ENCODE measurements at places on chromosomes 2 and 18.

DNA sequence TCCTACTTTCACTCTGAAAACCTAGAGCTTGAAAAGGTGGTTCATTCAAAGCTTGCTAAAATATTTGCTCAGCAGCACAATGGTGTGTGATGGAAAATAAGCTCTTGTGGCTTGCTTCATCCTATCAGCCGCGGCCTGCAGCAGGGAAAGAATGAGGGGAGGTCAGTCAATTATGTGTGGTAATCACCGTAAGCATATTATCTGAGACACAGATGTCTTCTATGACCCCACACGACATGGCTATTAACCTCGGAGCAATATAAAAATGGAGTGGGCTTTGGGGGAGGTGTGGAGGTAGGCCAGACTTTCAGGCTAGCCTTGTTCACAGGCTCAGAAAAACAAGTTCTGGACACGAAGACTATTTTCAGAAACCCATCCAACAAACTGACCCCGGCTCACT lies 98.4 kb upstream of the SIX3 start:
- DNase-seq, result no peak

DNA sequence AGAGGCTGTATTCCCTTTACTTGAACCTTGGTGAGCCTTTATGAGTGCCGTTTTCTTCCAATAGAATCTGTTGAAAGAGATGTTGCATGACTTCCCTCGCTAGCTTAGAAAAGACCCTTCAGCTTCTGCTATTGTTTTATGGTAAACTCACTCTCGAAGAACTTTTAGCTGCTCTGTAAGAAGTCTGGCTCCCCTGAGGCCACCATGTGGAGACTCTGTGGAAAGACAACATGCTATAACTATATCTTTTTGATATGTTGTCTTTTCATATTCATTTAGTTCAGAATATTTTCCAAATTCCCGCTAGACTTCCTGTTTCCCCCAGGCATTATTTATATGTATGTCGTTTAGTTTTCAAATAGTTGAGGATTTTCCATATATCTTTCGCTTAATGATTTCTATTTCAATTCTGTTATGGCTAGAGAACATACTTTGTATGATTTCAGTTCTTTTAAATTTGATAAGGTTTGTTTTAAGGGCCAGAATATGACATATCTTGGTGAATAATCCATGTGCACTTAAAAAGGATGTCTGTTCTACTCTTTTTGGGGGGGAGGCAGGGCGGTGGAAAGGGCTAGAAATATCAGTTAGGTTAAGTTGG lies 64.1 kb downstream of the PTPN4 start:
- DNase-seq, result peak; percentile 56

GRCh38 chr2:144015036-144015435 lies 504.9 kb downstream of the ZEB2 start:
- no peak for DNase-seq

- DNase-seq, result no peak
These were observed 172.3 kb downstream of the PRKCE start for GRCh38 chr2:45823723-45824206.

- no peak for DNase-seq
These were observed 168.7 kb upstream of the NCK2 start for GRCh38 chr2:105576050-105576439.

DNA sequence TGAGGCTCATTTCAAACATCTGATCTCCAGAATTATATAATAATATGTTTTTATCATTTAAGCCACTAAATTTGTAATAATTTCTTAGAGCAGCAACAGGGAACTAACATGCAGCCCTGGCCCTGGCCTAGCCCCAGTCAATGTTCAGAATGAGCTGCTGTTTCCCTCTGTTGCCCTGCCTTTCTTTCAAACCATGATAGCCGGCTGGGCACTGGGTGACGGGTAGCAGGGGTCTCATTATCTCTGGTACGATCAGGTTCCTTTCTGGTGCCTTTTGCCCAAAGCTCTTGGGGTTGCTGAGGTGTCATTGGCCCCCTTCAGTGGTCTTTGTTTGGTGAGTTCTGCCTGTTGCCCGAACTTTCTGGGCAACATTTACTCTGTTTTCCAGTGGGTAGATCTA lies 63.1 kb downstream of the THNSL2 start:
- DNase-seq, result no peak

DNA sequence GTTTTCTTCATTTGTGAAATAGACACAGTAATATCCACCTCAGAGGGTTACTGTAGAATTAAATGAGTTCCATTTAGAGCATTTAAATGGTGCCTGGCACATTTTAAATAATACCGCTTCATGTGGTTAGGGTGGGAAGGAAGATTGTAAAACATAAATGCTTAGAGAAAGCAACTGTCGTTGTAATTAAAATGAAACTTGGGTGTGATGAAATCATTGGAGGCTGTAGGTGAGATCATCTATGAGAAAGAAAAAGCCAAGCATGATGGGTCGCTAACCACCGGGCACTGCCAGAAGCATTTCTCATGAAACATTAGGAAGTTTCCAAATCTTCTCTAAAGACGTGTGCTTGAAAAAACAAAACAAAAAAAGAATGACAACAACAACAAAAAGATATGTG lies 8.2 kb upstream of the SLC39A10 start:
- DNase-seq, result peak; percentile 48

DNA sequence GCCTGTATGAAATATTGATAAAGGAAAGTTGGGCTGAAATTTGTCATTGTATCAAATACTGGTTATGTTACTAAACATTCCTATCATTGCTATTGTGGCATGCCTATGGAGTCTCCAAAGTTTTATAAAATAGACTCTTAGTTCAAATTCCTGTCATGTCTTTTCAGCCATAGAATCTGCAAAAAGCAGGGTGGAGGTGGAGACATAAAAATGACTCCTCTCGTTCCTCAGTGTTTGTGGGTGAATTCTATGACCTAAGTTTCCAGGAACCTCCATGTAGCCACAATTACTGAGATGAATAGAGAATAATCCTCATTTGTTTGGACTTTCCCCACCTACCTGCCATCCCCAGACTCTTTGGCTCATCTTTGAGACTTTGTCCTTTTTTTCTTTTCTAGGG lies 326.3 kb upstream of the ETAA1 start:
- no peak for DNase-seq

GRCh38 chr2:116545286-116546068 lies 1269.0 kb upstream of the DDX18 start:
- no peak for DNase-seq

GRCh38 chr2:216643986-216644659 lies 10.9 kb downstream of the IGFBP2 start:
- no peak for DNase-seq

- no peak for DNase-seq
These were observed 4.1 kb upstream of the CYS1 start for GRCh38 chr2:10084223-10084865.

DNA sequence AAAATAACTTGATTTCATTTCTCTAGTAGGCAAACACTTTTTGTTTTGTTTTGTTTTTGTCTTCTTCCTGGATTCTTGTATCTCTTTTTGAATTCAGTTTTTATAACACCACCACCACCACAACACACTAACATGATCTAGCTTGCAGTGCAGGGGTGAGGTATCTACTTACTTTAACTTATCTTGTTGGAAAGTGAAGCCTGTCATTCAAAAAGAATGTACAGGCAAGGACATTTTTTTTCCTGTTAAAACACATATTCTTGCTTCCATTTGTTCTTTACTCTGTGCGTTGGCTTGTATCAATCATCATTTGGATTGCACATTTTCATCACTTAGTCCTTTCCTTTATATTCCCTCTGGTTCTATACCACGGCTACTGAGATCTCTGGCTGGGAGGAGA lies 824.2 kb downstream of the PLCL1 start:
- DNase-seq, result no peak

- no peak for DNase-seq
These were observed 101.1 kb downstream of the SH3YL1 start for GRCh38 chr2:162473-163382.

GRCh38 chr2:239261796-239262483 lies 138.9 kb downstream of the HDAC4 start:
- DNase-seq, result no peak

GRCh38 chr2:9844036-9844483 lies 786 bp downstream of the TAF1B start:
- DNase-seq, result peak; percentile 22

GRCh38 chr2:41735476-41735875 lies 312.3 kb upstream of the PKDCC start:
- DNase-seq, result no peak

GRCh38 chr2:122300758-122301157 lies 545.3 kb downstream of the TSN start:
- no peak for DNase-seq

DNA sequence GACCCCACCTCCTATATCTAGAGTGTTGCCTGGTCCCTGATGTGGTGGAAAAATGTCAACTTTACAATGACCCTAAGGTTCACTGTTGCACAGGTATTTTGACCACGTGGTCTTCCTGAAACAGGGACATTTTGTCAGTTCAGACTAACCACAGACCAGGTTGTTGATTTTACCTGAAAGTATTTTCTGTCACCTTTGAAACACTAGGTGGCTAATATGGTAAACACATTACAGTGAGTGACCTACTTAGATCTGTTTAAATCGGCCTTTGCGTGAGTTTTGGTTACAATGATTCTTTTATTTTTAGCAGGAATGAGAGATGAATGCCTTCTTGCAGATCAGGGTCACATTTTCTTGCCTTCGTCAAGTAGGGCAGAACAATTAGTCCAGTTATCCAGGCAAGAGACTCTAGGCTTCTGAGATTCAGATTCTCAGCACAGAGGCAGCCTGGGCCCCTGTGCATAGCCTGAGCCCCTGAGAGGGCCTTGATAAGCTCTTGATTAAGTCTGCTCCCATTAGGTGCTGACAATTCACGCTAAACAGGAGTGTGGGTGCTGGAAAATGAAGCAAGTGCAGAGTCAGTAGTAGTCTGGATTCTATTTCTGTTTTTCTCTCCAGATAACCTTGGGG lies 226.2 kb downstream of the KCNS3 start:
- no peak for DNase-seq

GRCh38 chr2:72998724-72999123 lies 72.8 kb downstream of the SFXN5 start:
- DNase-seq, result no peak

DNA sequence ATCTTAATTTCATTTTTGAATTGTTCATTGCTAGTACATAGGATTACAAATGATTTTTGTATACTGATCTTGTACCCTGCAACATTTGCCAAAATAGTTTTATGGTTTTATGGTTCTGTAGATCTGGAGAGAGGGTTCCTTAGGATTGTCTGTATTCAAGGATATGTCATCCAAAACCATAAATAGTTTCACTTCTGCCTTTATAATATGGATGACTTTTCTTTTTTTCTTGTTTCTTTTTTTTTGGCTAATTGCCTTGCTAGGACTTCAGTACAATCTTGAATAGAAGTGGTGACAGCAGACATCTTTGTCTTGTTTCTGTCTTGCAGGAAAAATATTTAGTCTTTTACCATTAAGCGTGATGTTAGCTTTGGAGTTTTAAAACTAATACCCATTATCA lies 383.9 kb upstream of the HS6ST1 start:
- no peak for DNase-seq

DNA sequence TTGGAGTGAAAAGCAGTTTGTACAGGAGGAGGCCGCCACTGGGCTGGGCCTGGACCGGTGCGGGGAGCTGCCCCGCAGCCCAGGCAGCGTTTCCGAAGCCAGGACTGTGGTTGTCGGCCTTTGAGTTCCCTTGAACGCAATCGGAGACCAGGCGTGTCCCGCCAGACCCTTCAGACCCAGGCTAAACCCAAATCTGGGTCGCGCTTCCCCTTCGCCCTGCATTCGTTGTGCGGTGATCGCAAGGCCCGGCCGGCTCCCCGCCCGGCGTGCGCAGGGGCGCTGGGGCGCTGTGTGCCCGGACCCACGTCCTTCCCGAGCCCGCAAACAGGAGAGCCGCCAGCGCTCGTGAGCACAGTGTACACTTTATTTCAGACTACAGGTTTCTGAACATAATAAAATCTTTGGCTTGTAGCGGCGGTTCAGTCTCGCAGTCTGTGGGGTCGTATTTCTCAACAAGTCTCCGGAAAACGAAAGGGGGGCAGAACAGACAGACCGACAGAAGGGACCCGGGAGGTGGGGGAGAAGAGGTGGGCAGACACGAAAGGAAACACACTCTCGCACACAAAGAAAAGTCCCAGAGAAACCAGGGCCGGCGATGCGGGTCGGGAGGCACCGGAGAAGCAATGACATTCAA lies 5.5 kb downstream of the EN1 start:
- DNase-seq, result no peak
